COR-L47 (cell line): ENCODE measurements at places on chromosomes 16 and 17.
A peak's percentile ranks its signal among the peaks of the same experiment; 100 is the strongest.

GRCh38 chr17:38970804-38971203 lies 3.6 kb upstream of the FBXO47 start:
- DNase-seq = no peak

GRCh38 chr17:17659340-17659739 lies 21.9 kb upstream of the RAI1 start:
- no peak for DNase-seq

DNA sequence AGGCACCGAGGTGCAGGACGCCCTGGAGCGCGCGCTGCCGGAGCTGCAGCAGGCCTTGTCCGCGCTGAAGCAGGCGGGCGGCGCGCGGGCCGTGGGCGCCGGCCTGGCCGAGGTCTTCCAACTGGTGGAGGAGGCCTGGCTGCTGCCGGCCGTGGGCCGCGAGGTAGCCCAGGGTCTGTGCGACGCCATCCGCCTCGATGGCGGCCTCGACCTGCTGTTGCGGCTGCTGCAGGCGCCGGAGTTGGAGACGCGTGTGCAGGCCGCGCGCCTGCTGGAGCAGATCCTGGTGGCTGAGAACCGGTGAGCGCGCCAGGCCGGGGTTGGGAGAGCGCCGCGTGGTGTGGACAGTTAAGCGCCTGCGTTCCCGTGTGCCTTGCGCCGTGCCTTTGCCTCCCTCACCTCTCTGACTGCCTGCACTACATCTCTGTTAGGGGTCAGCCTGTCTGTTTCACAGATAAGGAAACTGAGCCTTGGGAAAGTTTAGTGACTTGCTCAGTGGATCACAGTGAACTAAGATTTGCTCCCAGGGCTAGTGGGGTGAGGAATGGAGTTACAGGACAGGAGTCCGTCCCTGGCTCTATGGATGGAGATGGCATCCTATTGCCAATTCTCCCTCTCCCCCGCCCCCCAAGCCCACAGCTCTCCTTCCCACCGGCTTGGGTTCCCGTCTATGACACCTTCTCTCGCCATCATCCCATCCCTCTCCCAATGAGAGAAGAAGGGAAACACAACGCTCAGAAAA lies 880 bp downstream of the SARM1 start:
- peak; percentile 27 for DNase-seq

DNA sequence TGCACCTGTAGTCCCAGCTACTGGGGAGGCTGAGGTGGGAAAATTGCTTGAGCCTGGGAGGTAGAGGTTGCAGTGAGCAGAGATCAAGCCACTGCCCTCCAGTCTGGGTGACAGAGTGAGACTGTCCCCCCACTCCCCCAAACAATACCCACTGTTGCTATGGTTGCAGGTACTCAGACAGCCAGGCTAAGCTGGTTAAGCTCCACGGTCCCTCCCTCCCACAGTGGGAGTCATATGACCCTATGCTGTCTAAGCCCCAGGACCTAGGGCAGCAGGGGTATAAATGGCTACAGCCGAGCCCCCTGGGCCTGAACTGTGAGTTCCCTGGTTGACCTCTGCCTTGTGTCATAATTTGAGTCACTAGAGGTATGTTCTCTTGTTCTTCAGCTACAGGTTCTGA lies 15.9 kb upstream of the RPRML start:
- no peak for DNase-seq

DNA sequence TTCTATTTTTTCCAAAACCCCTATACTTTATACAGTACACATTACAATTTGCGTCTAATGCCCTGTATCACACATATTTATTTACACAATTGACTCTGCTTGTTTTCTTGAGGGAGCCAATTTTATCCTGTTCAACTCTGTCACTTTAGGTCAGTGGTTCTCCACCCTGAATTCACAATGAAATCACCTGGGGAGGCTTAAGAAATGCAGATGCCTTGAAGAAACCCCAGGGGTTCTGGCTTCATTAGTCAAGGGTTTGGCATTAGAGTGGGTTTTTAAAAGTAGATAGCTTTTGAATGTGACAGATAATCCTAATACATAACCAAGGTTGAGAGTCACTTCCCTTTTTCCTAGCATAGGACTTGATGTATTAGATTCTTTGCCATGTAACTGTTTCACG lies 398.6 kb upstream of the ERCC4 start:
- no peak for DNase-seq

DNA sequence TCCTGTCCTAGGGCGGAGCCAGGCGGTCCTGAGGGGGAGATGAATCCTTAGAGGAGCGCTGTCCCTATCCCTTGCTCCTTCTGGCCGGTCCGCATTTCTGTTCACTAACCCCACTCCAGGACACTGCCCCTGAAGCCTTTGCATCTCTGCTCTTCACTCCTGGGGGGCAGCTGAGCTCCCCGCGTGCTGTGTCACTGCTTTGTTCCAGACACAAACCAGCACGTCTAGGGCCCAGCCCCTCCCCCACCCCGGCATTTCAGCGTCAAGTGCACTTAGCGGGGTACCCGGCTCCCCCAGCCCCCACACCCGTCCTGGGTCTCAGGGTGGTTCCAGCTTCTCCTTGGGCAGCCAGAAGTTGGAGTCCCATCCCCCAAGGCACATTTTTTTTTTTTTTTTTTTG lies 8.9 kb downstream of the CORO6 start:
- DNase-seq = no peak

GRCh38 chr17:53463363-53463762 lies 359.4 kb upstream of the KIF2B start:
- DNase-seq = no peak

DNA sequence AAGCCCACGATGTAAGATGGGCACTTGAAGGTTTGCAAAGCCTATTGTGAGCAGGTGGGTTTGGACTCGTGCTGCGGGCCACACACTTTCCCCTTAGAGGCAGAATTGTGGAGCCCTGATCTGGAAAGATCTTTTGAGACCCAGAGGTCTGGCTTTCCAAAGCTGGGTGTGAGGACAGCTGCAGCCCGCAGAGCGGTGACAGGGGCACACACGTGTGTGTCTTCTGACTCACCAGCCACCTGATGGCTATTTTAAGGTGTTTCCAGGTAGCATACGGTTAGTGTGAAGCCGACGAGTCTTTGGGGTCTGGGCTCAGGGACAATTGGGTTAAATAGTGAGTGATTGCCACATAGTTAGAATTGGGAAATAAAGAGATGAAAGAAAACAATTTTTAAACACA lies 108.9 kb upstream of the GSE1 start:
- DNase-seq = no peak

GRCh38 chr16:19283637-19284036 lies 1.9 kb upstream of the CLEC19A start:
- no peak for DNase-seq

- DNase-seq = no peak
Measured at GRCh38 chr16:86044241-86044671, 145.3 kb downstream of the IRF8 start.

DNA sequence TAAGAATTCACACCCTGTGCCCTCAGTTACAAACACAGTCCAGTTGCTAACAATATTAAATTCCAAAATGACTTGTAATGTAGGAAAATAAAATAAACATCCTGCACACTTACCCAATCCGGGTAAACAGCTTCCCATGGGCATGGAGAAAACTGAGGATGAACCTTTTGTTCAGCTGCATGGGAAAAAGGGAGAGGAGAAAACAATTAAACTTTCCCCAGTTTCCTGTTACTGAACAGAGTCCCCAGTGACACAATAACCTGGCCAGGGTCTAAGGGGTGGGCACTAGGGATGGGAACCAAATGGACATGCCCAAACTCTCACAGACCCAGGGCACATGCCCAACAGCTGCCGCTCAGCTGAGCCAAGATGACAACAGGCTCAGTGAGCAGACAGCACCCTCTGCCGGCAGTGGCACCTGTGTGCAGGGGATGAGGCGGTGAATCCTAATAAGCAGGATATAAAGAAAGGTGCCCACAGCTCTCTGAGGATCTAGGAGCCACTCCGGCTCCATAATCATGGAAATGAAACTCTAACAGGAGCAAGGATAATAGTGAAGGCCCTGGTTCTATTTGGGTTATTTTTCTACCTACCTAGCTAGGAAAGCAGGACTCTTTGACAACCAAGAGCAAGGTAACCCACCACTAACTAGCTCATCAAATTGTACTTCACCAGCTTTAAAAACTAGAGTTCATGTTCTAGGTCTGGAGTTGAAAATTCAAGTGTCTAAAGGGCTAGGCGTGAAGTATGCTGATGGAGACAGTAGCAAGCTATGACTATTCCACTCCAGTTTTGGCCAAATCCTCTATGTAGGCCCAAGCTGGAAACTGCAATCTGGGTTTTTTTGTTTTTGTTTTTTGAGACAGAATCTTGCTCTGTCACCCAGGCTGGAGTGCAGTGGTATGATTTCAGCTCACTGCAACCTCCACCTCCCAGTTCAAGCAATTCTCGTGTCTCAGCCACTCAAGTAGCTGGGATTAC lies 58.8 kb downstream of the SMG6 start:
- peak; percentile 38 for DNase-seq

- no peak for DNase-seq
Measured at GRCh38 chr16:79839466-79840341, 239.2 kb upstream of the MAF start.

- peak; percentile 89 for DNase-seq
Measured at GRCh38 chr16:85554889-85555718, 58.0 kb upstream of the GSE1 start.

DNA sequence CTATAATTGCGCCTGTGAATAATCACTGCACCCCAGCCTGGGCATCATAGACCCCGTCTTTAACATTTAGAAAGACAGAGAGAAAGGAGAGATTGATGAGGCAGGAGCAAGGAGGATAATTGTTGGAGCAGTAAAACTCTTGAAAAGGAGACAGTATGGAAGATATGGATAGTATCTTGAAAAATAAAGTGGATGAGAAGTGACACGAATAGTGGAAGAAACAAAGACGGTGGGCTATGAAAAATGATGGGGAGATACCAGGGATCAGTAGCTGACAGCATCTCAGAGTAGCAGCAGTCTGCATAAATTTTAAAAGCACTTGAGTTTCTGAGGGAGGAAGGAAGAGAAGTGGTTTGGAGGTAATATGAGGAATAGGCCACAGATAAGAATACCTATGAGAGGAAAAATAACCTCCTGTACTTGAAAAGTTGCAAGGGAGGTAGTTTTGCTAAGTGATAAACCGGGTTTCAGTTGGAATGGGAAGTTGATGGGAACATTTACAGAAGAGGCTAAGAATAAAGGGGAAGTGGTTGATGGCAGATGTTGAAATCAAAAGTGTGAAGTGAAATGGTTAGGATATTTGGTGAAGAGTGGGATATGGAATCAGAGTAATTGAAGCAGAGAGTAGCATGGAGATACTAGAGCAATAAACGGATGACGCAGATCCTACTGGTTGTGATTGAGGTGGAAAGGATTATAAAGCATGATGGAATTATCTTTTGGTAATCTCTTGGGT lies 1.8 kb upstream of the PPM1D start:
- no peak for DNase-seq

DNA sequence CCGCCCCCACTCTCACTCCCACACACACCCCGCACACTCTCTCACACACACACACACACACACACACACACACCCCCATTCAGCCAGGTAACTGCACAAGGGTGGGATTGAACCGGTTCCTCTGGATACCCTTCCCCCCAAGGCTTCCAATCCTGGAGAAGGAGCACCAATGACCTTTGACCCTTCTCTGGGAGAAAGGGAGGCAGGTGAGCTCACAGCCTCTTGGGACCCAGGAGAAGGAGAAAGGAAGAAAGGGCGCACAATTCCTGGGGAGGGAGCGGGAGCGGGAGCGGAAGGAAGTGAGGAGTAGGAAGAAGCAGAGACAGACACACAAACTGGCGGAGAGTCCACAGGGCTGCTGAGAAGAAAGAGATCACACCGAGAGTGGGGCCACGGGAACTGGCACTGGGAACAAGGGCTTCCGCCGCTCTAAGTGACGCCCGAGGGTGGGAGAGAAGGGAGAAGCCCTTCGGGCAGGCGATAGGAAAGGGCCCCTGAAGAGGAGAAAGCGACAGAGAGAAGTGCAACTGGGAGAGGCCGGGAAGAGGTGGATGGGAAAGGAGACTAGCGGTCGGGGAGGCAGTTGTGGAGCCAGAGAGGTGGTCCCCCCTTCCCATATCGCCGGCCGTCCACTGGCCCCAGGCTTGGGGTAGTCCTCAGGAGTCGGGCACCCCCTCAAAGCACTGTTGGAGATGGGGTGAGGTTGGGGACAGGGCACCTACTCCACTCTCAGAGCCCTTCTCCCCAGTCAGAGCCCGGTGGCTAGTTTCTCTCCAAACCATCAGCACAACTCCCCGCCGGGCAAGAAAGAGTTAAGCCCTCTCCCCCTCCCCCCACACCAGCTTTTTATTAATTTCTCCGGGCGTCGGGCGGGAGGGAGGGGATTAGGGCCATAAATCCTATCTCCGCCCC lies 1.3 kb downstream of the SAMD14 start:
- DNase-seq = no peak

DNA sequence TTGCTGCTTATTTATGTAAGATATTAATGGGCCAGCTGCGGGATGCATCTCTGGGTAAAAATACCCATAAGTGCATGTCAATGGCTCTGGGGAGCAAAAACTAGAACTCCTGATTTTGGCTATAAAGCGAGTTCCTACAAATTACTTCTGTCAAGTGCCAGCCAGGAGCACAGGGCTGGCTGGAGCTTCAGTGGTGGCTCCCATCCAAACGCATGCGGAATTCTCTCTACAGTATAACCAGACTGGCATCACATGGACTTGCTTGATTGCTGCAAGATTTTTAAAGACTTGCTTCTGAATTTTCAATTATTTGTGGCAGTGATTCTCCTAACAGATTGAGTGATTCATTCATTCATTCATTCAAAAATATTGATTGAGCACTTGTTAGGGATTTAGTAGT lies 260.9 kb downstream of the PHKB start:
- no peak for DNase-seq

- DNase-seq = no peak
Measured at GRCh38 chr17:74024871-74025531, 178.5 kb upstream of the RPL38 start.

DNA sequence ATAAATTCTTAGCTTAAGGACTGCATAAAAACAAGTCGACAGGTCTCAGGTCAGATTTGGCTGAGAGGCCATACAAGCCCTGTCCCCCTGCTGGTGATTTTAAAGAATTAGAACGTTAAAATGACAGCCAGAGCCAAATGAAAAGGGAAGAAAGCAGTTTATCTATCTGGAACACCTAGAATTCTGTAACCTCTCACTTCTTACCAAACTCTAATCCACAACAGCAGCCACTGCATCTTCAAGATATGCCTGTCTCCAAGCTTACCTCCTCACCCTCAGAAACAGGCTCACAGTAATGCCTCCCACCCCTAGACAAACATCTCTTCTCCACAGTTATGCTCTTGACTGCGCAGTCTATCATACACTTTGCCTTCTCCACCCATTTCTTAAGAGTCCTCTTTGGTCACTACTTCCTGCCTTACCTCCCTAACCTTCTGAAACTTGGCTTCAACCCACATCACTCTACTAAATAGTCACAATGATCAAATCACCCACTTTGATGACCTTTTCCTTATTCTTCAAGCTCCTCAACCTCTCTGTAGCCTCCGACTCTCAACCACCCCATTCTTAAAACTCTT lies 14.2 kb downstream of the ANKFY1 start:
- DNase-seq = no peak

GRCh38 chr17:48600244-48601098 lies 4.3 kb downstream of the HOXB6 start:
- DNase-seq = no peak

GRCh38 chr16:4936181-4936990 lies 562 bp downstream of the PPL start:
- no peak for DNase-seq

GRCh38 chr16:27287051-27287811 lies 18.7 kb upstream of the NSMCE1 start:
- DNase-seq = no peak
